Activated CD8-positive, alpha-beta T cell treated with anti-CD3 and anti-CD28 coated beads, Interleukin-2, amount 10 ng/mL, durations not matched to agents 7 days and 5 days (primary cell): ENCODE measurements at places on chromosomes 5 and 9. TPM values are rescaled to one million over a fixed set of nuclear protein-coding genes. Genes with fewer than 3 reads are reported as not detected.

Gene N4BP3
- 6.1 TPM for total RNA-seq

Gene SLC4A9
- total RNA-seq: 0.16 TPM

Gene ACER2
- total RNA-seq: 2.6 TPM

Gene SURF1
- 39.1 TPM for total RNA-seq

Gene ECSCR
- not detected for total RNA-seq

Gene CDC20B
- 0.13 TPM for total RNA-seq

Gene NMUR2
- not detected for total RNA-seq

Gene HBEGF
- total RNA-seq: 13.5 TPM

Gene C5orf58
- total RNA-seq: not detected

Gene PCDHB6
- not detected for total RNA-seq

Gene THG1L
- total RNA-seq: 12.4 TPM

Gene TTLL11
- 2.6 TPM for total RNA-seq

Gene SARDH
- total RNA-seq: 3.0 TPM

Gene HTR4
- total RNA-seq: not detected

Gene SV2C
- not detected for total RNA-seq

Gene HOMER1
- total RNA-seq: 2.4 TPM

Gene ARL14EPL
- not detected for total RNA-seq

Gene SEMA4D
- total RNA-seq: 314 TPM
